ENCODE measurements at places on chromosomes 5 and 9. TPM values are rescaled to one million over a fixed set of nuclear protein-coding genes. Genes with fewer than 3 reads are reported as not detected.

The TBCA gene
- 193 TPM for total RNA-seq

DNA sequence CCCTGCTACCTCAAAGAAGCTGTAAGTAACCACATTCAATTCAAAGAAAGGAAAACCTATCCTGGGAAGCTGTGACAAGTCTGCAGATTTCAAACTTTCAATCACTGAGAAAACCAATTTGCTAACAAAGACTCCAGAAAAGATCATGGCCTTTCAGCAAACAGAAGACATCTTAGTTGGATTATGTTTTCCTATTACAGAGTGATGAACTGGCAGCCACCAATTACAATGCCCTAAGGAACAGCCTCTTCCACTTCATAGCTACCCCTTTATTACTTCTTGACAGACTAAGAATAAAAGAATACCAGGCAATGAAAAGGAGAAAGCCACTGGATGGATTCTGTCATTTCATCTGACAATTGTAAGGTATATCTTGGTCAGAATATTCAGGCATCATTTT lies 128.2 kb upstream of the RASEF start:
- no peak for DNase-seq

GRCh38 chr9:95494416-95495371 lies 22.1 kb downstream of the PTCH1 start:
- DNase-seq = no peak

GRCh38 chr5:9479361-9479760 lies 66.5 kb downstream of the SEMA5A start:
- DNase-seq = no peak

The FREM1 gene
- 0.29 TPM for total RNA-seq

- DNase-seq = no peak
These were observed 518.3 kb upstream of the ITGA1 start for GRCh38 chr5:52269401-52269800.

DNA sequence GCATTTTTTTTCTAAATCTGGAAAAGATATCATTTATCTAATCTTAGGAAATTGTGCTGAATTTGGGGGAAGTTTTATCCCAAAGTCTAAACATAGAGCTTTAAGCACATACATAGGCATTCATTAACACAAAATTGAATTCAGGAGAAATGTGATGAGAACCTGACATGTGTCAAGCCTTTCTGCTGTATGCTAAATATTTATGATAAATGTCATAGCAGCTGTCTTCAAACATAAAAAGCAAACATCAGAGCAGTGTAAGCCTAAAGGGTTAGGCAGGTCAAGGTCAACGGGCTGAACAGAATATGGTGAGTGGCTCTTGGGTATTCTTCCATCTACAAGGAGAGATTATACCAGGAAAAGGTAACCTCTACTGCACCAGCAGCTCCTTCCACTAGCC lies 737.2 kb upstream of the ZNF608 start:
- DNase-seq = no peak

DNA sequence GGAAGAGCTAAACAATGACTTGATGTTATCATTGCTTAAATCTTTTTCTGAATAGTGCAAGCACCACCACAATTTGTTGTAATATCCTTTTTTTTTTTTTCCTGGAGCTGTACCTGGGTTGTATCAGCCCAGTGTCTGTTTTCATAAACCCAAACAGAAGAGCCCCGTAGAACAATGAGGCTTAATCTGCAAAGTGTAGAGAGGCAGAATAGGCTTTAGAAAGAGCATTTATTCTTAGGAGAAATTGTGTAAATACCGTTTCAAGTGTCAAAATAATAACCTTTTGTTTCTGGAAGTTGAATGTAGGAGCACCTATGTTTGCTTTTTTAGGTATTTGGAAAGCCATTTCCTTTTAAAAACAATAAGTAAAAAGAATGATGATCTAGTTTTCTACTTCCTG lies 26.4 kb downstream of the RGS7BP start:
- no peak for DNase-seq

The PCDHB2 gene
- 0.23 TPM for total RNA-seq

DNA sequence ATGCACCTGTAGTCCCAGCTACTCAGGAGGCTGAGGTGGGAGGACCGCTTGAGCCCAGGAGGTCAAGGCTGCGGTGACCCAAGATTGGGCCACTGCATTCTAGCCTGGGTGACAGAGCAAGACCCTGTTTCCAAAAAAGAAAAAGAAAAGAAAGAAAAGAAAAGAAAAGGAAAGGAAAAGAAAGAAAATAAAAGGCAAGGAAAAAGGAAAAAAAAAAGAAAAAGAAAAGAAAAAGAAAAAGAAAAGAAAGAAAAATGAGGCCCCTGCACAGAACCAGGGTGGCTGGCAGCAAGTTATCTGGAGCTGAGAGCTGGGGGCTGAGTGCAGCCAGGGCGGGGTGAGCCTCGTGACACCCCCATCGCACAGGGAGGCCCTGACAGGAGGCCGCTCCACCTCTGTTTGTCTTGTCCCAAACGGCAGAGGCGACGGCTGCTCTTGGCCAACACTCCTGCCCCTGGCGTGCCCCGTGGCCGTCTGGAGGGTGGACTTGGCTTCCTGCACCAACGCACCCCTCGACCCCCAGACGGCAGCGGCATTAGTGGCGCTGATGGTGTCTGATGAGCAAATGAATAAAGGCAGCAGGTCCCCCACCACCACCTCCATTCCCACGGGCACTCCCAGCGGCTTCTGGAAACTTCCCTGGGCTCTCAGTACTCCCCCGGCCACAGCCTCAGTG lies 16.7 kb downstream of the EXD3 start:
- DNase-seq = no peak

DNA sequence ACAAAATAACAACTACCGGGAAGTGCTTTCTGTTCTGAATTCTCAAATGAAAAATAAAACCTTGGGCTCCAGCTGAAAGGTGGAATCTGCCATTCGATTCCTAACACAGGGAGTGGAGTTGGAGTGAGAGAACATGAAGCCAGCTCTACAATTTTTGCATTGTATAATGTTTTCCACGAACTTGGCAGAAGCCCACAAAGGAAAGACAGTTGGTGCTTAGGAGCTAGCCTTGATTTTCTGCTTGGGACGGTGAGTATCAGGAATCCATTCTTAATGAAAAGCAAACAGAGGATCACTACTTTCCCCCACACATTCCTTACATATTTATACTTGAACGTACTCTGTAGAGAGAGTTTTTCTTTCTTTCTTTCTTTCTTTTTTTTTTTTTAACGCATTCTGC lies 74.2 kb upstream of the FBXL7 start:
- no peak for DNase-seq

The GRHPR gene
- total RNA-seq = 103 TPM

The UGT3A1 gene
- total RNA-seq = not detected

- no peak for DNase-seq
These were observed 696 bp downstream of the ZFP62 start for GRCh38 chr5:180860273-180860886.

DNA sequence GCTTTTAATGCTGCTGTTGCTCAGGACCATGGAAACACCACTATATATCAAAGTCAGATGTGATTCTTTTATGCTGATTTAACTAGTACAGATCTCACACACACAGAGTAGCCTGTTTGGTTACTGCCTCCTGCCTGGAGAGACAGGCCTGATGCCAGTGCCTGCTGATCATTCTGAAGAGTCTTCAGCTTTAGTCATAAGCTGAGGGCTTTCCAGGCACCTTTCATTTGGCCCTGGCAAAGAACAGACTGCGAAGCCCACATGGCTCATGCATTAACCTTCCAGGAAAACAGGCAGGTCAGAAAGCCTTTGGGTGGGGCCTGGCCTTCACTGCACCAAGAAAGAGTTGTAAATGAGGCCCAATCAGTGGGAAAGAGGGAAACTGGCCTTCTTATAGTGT lies 144.7 kb downstream of the SAXO1 start:
- DNase-seq = no peak

DNA sequence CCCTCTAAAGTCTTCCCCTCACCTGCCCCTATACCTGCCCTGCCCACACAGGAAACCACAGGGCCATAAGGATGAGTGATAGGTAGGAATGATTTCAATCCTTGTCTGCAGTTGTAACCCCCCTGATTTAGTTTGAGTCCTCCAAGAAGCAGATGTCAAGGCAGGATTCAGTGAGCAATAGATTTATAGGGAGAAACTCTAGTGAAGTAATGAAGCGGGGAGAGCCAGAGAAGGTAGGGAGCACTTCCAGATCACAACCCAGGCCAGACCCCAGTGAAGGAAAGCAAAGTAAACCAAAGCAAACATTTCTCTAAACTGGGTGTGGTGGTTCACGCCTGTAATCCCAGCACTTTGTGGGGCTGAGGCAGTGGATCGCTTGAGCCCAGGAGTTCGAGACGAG lies 22.4 kb downstream of the ENC1 start:
- no peak for DNase-seq

- no peak for DNase-seq
These were observed 17.3 kb downstream of the TRUB2 start for GRCh38 chr9:128304971-128305288.

- DNase-seq = no peak
These were observed 9.3 kb upstream of the FGD3 start for GRCh38 chr9:92938025-92938424.

The DND1 gene
- 1.1 TPM for total RNA-seq

The LCN15 gene
- not detected for total RNA-seq

The PCDHA12 gene
- total RNA-seq = not detected

The SH2D3C gene
- total RNA-seq = 95.0 TPM

GRCh38 chr5:68884883-68885282 lies 208.9 kb upstream of the SLC30A5 start:
- DNase-seq = peak; percentile 5

DNA sequence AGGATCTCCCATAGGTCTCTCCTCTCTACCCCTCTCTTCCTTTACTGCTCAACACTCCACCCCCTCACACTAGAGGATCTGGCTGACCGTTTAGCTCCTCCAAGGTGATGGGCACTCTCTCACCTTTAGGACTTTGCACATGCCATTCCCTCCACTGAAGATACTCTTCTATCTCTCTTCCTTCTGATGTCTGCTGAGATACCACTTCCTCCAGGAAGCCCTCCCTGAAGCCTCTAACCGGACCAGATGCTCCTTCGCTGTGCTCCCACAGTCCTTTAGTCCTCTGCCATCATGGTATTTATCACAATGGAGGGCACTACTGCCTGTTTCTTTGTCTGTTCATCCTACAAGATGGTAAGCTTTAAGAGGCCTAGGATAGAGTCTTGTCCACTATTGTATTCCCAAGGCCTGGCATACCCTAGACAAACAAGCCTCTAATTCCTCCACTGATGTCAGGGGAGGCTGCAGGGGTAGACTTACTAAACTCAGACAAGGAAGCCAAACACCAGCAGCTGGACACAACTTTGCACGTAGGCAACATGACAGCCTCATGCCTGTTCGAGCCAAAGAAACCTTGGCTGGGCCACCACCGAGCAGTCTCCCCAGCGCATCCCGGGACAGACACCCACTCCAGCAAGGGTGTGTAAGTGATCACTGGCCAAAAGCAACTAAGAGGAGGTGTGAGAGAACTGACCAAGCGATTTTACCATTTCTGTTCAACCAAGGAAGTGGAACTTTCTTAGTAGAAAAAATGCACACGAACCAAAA lies 20.2 kb downstream of the ORM2 start:
- no peak for DNase-seq

All from endothelial cell of umbilical vein (primary cell).